ENCODE measurements at places on chromosomes 16 and 17.

GRCh38 chr17:28897769-28898526 is 415 bp upstream of the FLOT2 start:
- no peak for DNase-seq

- no peak for DNase-seq
Measured at GRCh38 chr17:63275318-63275970, 170.7 kb downstream of the CYB561 start.

GRCh38 chr17:48373130-48373830 is 56.7 kb downstream of the SKAP1 start:
- DNase-seq: no peak

- DNase-seq: no peak
Measured at GRCh38 chr16:54822492-54822891, 108.2 kb upstream of the IRX5 start.

DNA sequence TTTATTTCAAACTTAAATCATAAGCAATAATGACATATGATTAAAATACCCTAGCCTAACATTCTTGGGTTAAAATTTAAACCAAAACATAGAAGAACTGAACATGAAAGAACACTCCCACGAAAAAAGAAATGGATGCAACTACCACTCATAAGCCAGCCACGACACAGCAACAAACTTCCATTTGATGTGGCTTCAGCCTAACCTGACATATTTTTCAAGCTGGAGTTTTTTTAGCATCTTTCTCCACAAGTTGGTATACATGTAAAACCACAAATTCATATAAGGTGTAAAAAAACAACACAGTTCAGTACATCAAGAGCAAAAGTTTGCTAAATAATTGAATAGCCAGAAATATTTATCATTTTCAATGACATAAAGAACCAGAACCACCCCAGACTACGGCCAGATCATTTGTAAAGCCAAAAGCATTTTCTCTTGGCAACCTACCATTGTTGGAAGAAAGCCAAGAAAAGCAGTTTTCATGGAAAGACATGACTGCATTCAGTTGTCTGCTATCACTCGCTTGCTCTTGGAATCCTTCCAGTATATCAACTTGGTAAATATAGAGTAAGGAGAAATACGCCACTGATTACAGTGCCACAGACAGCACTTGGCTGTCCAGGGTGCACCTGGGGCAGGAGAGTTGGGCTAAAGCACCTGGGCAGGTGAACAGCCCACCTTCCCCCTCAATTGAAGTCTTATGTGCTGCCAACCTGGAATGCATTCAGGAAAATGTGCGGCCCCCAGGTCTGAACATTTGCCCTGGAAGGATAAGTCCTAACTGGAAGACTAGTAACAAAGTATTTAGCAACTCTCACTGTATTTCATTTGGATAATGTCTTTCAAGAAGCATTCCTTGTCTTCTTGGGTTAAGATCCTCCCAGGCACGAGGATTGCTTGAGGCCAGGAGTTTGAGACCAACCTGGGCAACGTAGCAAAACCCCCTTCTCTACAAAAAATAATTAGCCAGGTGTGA is 60.5 kb downstream of the CREBBP start:
- DNase-seq: no peak

DNA sequence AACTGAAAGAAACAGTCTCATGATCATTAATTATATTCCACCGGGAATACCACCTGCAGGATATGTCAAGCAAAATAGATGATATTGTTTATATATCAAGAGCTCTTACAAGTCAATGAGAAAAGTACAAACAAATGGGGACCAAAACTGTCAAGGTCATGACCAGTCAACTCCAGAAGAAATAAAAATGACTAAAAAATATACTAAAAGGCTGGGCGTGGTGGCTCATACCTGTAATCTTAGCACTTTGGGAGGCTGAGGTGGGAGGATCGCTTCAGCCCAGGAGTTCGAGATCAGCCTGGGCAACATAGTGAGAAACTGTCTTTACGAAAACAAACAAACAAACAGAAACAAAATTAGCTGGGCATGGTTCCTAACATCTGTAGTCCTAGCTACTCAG is 49.8 kb upstream of the SCNN1B start:
- no peak for DNase-seq

DNA sequence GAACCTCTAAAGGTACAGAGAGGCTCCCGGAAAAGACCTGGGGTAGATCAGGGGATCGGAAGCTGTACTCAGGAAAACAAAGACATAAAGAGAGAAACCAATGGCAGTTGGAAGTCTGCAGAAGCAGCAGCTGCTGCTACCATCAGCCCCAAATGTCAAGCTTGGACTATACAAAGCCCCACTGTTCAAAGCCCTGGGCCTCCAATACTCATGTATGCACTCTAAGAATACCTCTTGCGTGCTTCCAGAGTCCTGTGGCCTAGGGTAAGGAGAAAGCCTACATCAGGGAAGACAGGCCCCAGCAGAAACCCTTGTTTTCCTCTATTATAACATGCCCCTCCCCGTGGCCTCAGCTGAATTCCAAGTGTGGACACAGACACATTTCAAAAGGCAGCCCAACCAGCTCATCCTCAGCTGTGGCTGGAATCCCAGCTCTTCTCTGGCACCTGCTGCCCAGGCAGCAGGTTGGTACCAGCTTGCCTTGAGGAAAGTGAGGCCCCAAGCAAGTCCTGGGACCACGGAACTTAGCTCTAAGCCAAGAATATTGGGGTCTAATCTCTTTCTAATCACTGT is 19.3 kb upstream of the MTMR4 start:
- DNase-seq: no peak

DNA sequence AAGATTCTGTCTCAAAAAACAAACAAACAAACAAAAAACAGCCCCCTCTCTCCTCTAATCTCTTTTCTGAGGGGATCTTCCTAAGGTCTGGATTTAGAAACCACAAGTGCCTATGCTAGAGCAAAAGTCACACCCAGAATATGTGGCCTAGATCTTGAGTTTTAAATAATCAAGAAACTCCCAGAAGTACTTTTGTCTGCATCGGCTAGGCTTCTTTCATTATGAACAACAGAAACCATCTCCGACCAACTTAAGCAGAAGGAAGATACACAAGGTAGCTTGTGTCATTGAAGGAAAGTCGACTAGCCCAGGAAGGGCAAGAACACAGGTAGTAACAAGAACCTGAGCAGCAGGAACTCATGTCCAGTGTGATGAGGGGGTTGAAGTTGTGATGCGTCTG is 73.9 kb upstream of the KIFC3 start:
- peak; percentile 46 for DNase-seq

- no peak for DNase-seq
Measured at GRCh38 chr17:2598166-2598565, 4.7 kb downstream of the PAFAH1B1 start.

- DNase-seq: no peak
Measured at GRCh38 chr16:1206786-1207185, 18.3 kb downstream of the TPSG1 start.

DNA sequence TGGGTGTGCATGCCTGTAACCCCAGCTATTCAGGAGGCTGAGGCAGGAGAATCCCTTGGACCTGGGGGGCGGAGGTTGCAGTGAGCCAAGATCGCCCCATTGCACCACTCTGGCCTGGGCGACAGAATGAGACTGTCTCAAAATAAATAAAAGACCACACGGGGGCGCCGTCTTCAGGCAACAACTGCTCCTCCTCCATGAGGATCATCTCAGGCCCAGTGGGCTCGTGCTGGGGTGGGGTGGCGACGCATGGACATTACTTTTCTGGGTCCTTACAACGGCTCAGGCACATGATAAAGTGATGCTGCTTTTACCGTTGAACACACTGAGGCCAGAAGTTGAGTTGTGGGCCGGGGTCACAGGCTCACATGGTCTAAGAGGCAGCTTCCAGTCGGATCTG is 56.2 kb downstream of the PRMT7 start:
- no peak for DNase-seq

- no peak for DNase-seq
Measured at GRCh38 chr17:9148905-9149525, 127.7 kb downstream of the NTN1 start.

DNA sequence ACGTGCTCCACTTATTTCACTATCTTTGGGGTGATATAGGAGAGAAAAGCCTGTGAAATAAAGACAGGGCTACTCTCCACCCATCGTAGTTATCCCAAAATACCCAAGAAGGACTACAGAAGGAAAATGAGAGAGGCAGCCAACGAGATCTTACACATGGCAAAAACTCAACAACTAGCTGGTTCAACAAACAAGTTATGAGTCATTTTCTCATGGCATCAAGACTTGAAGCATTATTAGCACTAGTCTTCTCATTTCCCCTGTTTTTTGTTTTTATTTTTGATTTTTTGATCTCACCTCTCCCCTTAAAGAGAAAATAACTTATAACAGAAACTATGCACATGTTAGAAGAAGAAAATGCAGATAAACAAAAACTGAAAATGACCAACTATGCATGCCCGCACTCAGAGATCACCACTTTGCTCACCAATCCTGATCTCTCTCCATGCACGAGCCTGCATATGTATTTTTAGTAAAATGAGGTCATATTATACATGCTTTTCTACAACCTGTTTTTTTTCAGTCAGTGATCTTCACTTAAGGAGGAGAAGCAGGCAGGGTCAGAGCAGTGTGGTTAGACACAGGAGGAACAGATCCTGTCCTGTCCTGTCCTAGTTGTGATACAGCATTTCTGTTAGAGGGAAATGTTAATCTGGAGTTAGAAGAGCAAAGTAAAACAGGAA is 22.8 kb downstream of the FAM117A start:
- DNase-seq: no peak

- DNase-seq: peak; percentile 35
Measured at GRCh38 chr17:58960068-58960467, 146.6 kb downstream of the TRIM37 start.

- DNase-seq: no peak
Measured at GRCh38 chr17:39231091-39231561, 5.4 kb upstream of the STAC2 start.

GRCh38 chr16:74094962-74095361 is 201.7 kb upstream of the PSMD7 start:
- no peak for DNase-seq

GRCh38 chr17:55444471-55445441 is 23.1 kb upstream of the MMD start:
- DNase-seq: no peak

DNA sequence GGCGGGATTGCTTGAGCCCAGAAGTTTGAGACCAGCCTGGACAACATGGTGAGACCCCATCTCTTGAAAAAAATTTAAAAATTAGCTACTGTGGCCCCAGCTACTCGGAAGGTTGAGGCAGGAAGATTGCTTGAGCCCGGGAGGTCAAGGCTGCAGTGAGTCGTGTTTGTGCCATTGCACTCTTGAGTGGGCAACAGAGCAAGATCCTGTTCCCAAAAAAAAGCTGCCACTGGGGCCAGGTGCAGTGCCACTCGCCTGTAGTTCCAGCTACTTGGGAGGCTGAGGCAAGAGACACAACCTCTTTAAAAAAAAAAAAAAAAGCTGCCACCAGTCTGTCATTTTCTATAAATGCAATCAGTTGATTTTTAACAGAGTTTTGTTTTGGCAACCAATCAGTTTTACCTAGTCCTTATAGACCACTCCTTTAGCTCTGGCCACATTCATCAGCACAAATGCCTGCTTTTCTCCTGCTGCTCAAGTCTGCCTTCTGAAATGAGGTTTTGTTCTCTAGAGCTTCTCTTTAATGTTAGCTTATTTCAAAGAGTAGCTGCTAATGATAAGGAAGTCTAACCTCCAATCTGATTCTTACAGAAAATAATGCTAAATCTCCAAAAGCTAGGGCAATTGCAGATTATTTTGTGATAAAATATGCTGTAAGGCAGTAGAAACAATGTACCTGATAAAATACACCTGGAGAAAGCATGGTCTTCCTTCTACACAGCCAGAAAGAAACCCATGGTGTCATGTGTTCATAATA is 64.8 kb downstream of the TUBD1 start:
- no peak for DNase-seq

GRCh38 chr17:83053739-83054451 is 25.5 kb upstream of the METRNL start:
- no peak for DNase-seq

DNA sequence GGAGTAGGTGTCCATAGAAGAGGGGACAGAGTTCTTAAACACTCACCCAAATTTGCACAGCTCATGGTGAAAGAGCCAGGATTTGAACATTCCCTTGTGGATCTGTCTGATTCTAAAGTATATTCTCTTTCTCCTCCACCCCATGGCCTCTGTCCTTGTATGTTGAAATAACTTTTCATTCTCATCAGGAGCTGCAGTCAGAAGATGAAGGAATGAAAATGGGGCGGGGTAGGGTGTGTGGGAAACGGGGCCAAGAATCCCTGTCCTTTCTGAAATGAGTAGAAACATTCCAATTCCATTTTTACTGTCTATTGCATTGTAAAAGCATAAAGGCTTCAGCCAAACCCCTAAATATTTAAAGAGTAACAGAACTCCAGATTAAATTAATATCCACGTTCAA is 42.8 kb downstream of the NOG start:
- DNase-seq: no peak

DNA sequence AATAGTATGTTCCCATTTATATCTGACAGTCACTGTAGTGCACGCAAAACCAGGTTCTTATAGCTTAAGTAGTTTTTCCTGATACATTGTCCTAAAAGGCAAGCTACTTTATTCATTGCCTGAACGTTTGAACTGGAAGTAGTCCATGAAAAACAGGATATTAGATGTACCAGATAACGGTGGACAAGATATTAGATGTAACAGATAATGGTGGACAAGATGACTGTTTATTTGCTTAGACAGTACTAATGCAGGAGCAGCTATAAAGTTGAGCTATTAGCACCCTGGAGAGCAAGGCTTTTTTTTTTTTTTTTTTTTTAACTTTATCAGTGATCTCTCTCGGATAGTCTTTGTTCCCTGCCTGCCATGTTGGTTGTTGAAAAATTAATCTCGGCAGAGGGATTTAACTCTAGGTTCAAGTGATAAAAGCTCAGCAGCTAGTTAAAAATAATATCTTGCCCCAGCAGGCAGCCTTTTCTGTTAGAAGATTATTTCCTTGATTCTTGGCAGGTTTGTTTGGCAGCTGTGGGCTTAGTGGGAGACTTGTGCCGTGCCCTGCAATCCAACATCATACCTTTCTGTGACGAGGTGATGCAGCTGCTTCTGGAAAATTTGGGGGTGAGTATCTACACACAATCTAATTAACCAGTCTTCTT is 17.3 kb upstream of the TBKBP1 start:
- no peak for DNase-seq

- DNase-seq: no peak
Measured at GRCh38 chr16:55988013-55988412, 112.8 kb upstream of the CES5A start.

DNA sequence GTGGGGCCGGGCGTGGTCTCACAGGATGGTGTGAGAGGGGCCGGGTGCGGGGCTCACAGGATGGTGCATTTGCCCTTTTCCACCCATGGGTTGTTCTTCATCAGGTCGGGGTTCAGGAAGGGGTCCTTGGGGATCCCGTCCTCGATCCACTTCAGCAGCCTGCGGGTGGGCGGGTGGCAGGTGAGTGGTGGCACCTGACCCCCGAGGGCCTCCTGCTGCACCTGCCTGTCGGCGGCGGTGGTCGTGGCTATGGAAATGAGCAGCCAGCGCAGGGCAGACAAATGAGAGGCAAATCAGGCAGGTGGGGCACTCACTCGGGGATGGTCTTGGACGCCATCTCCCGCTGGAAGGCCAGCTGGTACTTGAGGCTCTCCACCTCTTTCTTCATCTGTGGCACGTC is 1.9 kb downstream of the GNG13 start:
- DNase-seq: no peak

- no peak for DNase-seq
Measured at GRCh38 chr17:74150428-74151025, 53.0 kb upstream of the RPL38 start.

Data from GM12864 (cell line).